ENCODE measurements at places on chromosomes 1 and 21. TPM values are rescaled to one million over a fixed set of nuclear protein-coding genes. Genes with fewer than 3 reads are reported as not detected.

DNA sequence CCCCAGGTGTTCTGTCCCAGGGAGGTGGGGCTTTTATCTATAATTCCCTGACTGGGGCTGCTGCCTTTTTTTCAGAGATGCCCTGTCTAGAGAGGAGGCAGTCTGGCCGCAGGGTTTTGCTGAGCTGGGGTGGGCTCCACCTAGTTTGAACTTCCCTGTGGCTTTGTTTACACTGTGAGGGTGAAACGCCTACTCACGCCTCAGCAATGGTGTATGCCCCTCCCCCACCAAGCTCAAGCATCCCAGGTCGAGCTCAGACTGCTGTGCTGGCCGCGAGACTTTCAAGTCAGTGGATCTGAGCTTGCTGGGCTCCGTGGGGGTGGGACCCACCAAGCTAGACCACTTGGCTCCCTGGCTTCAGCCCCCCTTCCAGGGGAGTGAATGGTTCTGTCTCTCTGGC lies 124.3 kb downstream of the CENPF start:
- no peak for DNase-seq

DNA sequence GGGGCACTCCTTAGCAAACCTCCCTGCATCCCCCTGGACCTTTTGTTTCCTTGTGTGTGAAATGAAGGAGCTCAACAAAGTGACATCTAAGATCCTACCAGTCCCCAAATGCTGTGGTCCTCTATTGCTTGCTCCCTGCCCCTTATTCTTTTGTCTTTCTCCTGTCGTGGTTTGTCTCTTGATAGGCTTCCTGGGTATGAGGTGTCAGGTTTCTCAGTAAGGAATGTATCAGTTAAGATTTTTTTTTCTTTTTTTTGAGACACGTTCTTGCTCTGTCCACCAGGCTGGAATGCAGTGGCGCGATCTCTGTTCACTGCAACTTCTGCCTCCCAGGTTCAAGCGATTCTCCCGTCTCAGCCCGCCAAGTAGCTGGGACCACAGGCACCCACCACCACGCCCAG lies 16.8 kb downstream of the CNIH3 start:
- peak; percentile 50 for DNase-seq

GRCh38 chr1:157723157-157723556 lies 22.6 kb upstream of the FCRL3 start:
- DNase-seq, result no peak

DNA sequence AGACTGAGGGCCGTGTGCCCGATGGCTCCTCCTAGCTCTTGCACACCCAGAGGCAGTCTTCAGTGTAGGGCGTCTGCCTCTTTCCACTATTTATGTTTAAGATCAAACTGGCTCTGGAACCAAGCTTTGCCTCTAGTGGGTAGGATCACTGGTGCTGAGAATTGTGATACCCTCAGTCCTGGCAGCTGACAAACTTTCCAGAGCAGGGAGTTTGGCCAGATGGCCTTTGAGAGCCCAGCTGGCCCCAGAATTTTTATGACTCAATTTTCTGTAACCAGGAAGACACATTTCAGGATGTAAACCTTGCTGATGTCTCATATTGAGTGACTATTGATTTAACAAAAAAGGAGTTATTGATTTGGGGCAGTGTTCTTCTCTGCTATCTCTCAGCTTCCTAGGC lies 6.7 kb downstream of the COQ8A start:
- no peak for DNase-seq

DNA sequence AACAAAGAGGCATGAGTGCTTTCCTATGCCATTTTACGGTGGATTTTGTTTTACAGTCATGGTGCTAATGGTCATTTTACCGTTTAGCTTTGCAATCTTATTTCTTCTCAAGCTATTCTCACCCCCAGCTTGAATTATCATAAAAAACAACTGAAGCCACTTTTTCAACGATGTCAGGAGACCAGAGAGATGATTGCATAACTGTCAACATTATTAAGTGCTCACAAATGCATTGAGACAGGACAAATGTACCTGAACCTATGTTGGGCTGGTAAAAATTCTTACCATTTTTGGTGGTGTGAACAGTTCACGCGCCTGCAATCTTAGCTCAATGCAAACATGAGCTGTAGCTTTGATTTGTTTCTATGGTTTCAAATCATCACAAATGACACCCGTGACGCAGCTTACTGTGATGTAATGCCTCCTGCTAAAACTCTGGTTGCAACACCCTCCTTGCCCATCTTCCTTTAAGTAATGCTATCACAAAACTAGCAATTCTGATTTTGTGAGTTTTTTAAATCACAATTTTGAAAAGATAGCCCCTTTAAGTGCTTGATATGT lies 104.4 kb downstream of the UCHL5 start:
- no peak for DNase-seq

DNA sequence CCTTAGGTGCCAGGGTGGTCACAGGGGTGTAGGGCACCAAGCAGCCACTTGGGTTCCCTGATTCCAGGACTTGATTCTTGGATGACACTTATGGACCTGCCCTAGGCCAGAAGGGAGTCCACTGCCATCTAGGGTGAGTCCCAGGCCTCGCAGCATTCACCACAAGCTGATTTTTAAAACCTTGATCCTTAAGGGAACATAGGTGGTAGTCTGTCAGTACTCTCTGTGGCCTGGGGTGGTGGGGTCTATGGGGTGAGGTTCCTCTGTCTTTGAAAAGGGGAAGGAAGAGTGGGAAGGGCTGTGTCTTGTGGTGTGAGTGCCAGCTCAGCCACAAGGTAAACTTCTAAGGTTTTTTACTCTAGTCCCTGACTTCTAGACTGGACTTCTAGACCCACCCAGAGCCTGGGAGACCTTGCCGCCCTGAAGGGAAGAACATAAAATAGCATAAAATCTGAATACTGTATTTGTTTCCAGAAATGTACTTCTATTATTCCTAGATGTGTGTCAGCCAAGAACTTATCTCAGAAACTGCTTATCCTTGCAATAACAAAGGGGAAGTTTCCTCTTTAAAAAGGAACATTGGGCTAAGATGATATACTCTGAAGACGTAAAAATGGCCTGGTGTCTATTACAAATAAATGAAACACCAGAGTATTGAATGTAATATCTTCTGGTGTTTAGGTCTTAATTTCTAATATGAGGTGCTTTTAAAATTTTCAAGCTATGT lies 757.3 kb downstream of the LTN1 start:
- no peak for DNase-seq

DNA sequence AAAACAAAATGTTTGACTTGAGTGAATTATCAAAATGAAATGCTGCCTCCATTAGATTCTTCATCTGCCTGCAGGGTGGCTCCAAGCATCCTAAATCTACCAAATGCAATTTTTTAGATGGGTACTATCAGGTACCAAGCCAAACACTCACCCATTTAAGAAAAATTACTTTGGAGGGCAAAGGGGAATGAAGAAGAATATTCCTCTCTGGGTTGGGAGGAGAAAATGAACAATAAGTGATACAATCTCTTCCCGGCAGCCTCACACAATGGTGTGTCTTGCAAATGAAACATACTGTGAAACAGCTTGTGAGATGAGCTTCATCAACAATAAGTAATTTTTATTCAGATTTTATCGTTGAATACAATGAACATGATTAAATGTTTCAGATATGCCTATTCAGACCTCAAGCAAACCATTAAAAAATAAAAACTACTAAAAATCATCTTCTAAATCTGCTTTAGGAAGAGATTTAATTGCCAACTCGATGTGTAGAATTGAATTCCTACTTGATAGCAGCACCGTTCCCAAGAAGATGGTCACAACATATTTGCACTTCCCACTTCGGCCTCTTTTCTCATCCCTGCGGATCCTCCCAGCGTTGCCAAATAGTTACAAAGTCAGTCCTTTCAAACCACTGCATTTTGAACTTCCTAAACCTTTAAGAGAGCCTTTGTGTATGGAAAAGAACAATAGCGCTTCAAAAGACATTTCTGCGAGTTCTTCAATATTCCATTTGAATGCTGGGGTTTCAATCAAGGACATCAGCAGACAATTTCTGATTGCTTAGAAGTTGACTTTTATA lies 2.7 kb downstream of the DAB1 start:
- DNase-seq, result peak; percentile 28

DNA sequence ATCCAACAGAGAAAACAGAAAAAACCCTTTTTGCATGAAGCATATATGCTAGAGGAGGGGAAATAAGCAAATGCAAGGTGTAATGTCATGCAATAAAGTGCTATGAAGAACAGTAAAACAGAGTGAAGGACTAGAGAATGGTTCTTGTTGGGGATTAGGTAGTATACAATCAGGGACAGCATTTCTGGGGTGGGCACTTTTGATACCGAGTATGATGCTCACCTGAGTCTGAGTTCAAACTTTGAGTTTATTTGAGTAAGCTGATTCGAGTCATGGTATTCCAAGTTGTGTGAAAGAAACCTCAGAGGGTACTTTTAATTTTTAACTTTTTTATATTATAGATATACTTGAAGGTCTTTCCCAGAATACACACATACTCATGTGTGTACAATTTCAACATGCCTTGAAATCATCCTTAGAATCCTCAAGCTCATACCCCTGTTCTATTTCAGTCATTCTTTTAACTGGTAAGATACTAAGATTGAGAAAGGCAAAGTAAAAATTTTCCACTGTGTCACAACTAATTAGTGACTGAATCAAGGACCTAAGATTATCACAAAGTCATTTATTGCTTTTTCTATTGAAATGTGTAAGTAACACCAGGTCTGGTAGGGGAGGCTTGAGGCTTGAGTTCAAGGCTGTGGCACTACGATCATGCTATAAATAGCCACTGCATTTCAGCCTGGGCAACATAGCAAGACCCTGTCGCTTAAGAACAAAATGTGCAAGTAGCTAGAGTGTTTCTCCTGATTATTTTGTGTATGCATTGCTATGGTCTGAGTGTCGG lies 12.1 kb downstream of the LRRC8B start:
- no peak for DNase-seq

DNA sequence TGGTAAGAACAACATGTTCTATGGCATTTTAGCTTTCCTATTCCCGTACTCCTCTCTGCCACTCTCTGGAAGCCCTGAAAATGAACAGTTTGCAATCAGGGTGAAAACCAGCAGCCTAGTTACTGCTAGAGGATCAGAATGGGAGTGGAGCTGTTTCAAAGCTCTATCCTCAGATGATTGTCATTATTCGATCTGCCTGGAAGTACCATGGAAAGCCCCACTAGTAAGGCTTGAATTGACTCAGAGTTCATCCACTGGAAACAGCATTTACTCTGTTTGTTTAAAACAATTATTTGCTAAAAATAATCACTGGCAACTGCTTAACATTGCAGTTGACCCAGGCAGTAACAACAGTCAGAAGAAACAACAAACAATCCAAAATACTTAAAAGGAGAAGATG lies 91.2 kb downstream of the USH2A start:
- DNase-seq, result no peak

GRCh38 chr1:112033439-112034120 lies 44.1 kb upstream of the KCND3 start:
- DNase-seq, result no peak

DNA sequence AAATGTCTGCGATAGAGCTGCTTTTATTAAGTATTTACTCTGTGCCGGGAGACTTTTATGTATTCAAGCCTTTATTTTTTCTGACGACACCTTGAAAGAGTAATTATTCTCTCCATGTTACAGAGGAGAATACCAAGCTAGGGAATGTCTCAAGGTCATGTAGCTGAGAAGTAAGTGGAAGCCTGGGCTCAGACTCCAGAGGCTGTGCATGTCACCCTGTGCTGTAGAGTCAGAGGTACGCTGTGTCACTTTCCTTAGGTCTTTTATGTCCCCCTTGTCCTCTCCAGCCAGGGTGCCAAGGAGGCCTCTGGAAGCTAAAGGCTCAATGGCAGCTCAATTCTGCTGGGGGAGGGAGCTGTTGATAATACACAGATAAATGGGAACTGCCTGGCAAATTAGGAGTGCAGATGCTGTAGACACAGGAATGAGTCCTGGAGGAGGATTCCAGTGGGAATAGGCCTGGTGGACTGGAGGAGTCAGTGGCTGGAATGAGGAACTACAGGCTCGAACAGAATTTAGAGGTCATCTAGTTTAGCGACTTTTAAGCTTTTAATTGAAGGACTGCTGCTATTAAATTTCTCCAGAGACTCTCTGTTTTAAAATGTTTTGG lies 9.3 kb upstream of the IL19 start:
- peak; percentile 27 for DNase-seq

DNA sequence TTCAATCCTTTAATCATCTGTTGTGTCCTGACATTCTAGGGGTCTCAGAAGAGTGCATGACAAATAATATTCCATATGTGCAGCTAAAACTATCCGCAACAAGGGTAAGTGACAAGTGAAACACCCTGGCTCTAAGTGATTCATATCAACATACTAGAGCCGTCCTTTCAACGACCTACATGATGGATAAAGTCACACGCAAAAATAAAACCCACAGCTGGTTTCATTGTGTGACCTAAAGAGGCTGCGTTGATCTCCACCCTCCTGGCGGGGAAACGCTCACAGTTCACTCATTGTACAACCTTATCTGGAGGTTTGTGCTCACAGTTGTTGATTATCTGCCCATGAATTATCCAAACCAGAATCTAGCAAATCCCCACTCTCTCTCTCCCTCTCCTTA lies 365.3 kb upstream of the PKN2 start:
- no peak for DNase-seq

DNA sequence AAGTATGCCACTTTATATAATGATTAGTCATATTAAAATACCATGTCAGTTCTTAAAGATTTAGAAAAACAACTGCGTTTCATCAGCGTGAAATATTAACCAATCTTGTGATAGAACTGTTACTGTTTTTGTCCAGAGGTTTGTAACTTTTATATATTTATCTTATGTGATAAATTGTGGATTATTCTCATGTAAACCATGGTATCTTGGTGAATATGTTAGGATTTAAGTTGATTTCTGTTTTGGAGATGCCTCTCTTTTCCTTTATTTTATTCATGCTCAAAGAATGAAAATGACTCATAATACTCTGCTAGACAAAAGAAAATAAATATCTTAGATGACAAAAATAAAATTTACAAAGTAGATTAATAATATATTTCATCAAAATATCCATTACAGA lies 88.4 kb downstream of the ADGRL4 start:
- no peak for DNase-seq

- no peak for DNase-seq
Measured at GRCh38 chr21:27047658-27048314, 80.9 kb upstream of the ADAMTS5 start.

DNA sequence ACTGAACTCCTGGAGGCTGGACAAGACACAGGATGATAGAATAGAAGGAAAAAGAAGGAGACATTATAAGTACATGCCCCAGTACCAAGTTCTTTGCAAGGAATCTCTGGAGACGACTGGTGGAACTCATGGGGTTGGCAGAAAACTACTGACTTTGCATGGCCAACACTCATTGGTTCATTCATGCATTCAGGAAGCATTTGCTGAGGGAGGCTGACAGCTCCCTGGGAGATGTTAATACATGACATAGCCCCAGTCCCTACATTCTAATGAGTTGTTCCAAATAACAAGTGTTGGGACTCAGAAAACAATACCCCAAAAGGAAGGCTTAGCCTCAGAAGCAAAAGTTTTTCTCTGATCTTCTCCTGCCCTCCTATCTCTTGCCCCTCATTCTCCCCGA lies 172.8 kb upstream of the IRF2BP2 start:
- DNase-seq, result peak; percentile 32

MPL gene
- total RNA-seq, result 0.09 TPM

RHOU gene
- 47.6 TPM for total RNA-seq

PADI4 gene
- total RNA-seq, result not detected

OMA1 gene
- total RNA-seq, result 19.8 TPM

NUAK2 gene
- 56.2 TPM for total RNA-seq

PAPPA2 gene
- 0.17 TPM for total RNA-seq

PRPF38A gene
- 45.9 TPM for total RNA-seq

DCST1 gene
- not detected for total RNA-seq

BGLAP gene
- total RNA-seq, result 0.22 TPM
